SK-N-DZ (cell line): ENCODE measurements at places on chromosomes 6 and 20.

DNA sequence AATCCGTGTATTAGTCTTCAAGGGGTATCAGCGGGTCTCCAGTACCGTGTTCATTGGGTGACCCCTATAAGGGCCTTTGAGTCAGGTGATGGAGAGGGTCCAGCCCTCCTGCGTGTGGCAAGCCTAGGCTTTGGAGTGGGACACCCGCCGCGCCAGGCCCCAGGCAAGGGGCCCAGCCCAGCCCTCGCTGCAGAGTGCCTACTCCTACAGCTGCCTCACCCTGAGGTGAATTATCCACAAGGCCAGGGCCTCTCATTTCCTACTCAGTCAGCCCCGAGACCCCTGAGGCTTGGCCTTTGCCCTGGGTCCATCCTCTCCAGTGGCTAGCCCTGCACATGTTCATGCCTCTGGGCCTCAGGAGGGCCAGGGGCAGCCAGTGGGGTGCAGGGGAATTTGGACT is 45.1 kb downstream of the TMEM242 start:
- DNase-seq = no peak

DNA sequence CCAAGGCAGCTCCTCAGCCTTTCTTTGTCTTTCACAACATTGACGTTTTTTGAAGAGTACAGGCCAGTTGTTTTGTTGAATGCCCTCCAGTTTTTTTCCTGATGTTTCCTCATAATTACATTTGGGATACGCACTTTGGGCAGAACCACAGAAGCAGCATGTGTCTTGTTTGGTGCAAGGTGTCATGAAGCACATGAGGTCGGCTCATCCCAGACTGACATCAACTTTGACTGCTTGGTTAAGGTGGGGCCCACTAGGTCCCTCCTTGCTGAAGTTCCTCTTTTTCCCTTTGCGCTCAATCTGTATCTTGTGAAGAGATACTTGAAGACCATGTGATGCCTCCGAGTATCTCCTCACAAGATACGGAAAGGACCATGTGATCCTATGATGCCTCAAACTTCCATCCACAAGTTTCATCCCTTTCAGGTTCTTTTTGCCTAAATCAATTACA is 10.5 kb downstream of the SNAI1 start:
- no peak for DNase-seq

DNA sequence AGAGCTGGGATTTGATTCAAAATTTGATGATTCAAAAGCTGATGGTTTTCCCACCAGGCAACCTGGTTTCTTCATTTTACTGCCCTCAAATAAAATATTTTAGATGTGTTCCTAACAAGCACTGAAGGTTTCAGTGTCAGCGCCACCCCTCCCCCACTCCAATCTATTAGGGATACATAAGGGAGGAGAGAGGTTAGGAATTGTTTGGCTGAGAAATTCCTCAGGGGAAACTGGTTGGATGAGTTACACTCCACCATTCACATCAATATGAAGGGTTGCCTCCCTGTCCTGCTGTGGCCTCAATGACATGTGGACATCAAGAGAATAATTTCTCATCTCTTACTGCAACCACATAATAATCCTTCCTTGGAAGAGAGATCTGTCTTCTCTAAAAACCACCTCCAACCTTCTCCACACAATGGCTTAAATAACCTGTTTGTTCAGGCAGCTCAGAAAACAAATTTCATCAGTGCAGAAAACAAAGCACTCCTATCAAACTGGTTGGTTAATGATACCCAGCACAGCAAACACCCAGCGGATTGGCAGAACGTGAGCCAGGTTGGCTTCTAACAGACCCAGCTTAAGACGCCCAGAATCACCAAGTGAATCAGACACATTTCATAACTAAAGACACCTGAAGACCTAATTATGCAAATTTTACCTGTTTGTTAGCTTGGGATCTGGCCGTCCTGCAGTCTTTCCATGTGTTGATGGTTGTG is 136.0 kb upstream of the SGK1 start:
- no peak for DNase-seq

- peak; percentile 26 for DNase-seq
These were observed 51.9 kb downstream of the IL22RA2 start for GRCh38 chr6:137121401-137121997.
